NCI-H2029 (cell line): ENCODE measurements at places on chromosomes 1 and 21.

DNA sequence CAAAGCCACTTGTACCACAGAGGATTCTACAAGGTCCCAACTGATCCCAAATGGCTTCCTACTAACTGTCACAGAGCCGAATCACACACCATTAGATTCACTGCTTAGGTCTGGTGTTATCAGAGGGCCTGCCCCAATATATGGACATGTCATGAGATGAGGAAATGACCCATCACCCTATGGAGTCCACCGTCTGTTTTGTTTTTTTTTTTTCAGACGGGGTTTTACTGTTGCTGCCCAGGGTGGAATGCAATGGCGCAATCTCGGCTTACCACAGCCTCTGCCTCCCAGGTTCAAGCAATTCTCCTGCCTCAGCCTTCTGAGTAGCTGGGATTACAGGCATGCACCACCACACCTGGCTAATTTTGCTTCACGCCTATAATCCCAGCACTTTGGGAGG lies 83.8 kb upstream of the ETS2 start:
- DNase-seq = no peak

GRCh38 chr1:226711976-226712741 lies 26.9 kb downstream of the ITPKB start:
- DNase-seq = no peak

- no peak for DNase-seq
Measured at GRCh38 chr1:173864179-173864867, 3.5 kb downstream of the GAS5 start.

GRCh38 chr1:7375329-7375728 lies 395.8 kb upstream of the VAMP3 start:
- no peak for DNase-seq

GRCh38 chr1:157176016-157176415 lies 37.8 kb upstream of the ETV3 start:
- DNase-seq = no peak

GRCh38 chr1:19059773-19060172 lies 103.3 kb upstream of the IFFO2 start:
- DNase-seq = no peak

GRCh38 chr1:160196143-160196542 lies 5.8 kb downstream of the CASQ1 start:
- DNase-seq = no peak

- DNase-seq = no peak
Measured at GRCh38 chr21:43597052-43597451, 62.2 kb downstream of the HSF2BP start.

GRCh38 chr1:12166834-12167492 lies at the start of gene TNFRSF1B:
Gene TNFRSF1B, plus strand, starts transcription at chr1:12166991. Its CDS starts 101 bp downstream, at chr1:12167092.
- DNase-seq = no peak

DNA sequence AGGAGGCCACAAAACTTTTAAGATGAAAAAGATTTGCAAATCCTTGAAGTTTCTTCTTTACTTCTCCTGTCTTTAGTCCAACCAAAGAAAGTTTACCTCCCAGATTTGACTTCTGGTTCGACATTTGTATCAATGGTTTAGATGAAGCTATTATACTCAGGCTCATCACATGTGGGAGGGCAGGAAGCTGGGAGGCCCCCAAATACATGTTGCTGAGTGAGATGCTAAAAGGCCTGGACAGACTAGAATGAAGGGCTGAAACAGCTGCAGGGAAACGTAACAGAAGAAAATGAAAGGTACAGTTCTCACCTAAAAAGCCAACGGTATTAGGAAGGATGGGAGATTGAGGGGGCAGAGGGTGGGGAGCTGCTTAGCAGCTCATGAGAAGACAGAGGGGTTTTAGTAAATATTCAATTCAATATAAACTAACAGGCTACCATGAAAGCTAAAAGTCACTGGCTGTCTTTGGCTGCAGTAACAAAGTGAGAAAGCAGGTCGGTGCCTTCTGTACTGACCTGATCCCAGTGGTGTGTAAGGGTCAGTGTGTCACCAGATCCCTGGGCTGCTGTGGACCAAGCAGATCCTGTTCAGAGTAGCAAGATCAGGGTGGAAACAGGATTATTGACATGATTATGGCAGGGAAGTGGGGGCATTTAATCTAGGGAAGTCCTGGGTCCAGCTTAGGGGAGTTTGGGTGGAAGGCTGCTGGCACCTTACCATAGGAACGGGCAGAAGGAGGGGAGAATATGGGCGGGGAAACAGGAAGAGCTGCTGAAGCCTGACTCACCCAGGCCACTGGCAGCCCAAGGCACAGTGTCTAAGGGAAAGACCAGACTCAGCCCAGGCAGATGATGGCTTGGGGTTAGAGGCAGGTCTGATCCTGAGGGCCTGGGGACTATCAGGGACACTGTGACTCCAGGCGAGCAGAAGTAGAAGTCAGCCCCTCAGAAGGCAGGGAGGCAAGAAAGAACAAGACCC lies 60.4 kb downstream of the KCNN3 start:
- no peak for DNase-seq

DNA sequence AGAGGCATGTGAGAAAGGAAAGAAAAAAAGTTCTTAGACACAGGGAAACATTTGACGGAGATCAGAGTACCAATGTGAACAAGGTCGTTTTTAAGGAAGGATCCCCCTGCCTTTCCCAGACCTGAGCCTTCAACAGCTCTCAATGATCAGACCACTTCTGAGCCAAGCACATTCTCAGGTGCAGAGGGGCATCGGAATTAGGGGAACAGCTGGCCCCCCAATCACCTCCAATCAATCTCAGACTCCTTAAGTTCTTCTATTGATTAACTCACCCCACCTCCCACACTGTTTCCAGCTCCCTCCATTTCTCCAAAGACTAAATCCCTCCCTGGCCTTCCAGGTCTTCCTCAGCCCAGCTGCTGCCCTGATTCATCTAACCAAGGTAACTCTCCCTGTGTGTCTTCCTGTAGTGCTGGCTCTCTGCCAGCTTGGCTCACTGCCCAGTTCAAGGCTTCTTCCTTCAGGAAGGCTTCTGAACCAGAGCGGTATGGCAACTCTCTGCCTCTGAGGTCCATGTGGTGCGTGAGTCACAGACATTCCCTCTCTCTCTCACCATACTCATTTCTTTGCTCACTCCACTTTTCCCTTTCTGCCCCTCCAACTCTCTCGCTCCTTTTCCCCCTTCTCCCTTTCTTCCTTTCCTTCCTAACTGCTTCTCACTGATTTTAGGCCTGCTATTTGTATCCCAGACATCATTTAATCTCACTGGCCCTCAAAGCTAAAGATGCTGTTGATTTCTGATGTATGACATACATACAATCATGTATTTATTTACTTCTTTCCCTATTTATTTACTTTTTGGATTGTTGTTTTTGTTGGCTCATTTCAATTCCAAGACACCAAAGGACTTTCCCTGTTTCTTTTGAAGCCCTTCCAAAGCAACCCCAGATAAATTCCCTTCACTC lies 18.1 kb downstream of the CFAP45 start:
- DNase-seq = peak; percentile 94

DNA sequence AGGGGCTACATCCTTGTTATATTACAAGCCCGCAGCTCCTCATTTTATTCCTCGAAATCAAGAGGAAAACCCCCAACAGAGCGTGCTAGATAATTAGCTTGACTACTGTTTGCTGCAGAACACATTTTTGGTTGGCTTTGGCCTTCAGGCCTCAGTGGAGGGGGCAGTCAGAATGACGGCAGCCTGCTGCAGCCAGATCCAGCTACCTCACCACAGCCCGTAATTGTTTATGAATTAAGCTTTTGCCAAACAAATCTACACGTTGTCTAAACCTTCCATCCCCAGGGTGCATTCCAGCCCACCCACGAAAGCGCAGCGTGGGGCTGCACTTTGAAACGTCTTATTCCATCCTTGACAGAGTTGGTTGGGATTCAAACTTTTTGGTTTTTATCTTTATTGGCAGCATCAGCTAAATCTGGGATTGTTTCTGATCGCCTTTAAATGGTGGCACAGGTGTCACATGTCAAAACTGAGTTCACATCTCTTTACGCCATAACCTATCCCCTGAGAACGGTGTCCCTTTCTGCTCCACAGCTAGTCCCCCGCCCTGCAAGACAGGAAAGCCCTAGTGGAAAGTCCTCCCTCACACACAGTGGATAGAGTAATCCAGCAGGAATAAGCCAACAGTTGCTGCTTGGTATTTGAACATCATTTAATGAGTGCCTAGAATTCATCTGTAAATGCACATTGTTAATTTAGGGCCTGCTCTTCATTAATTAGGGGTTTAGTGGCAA lies 195.5 kb downstream of the LMO4 start:
- no peak for DNase-seq

DNA sequence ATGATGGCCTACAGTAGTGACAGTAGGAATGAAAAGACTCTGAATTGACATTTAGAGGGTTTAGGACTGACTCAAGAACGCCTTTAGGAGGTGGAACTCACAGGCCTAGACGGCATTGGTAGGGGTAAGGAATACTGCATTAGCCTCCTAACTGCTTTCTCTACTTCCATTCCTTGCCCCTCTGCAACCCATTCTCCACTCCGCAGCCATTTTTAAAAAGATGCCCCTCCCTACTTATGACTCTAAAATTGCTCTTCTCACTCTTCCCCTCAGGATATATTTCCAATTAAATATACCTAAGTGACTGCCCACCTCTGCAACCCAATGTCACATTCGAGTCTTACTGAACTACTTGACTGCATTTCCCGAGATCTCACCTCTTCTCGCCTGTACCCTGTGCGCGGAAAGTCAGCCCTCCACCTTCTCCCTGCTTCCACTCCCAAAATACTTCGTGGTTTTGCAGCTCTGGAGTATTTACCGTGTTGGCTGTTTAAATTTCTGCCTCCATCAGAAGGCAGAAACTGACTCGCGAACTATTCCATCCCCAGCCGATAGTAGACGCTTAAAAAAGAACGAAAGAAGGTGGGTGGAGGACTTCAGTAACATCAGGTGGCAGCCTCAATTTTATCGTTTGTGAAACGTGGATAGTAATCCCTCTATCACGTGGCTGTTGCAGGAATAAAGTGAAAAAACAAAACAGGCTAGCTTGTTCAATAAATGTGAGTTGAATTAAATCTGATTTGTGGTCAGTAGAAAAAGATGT lies 1.1 kb upstream of the YBX1 start:
- no peak for DNase-seq

- DNase-seq = no peak
Measured at GRCh38 chr21:25806060-25806459, 71.3 kb downstream of the GABPA start.

- DNase-seq = no peak
Measured at GRCh38 chr1:22861764-22862440, 110.8 kb downstream of the LACTBL1 start.

GRCh38 chr1:161207173-161207572 lies 5.0 kb downstream of the NDUFS2 start:
- no peak for DNase-seq

GRCh38 chr1:86273066-86273465 lies 116.5 kb upstream of the COL24A1 start:
- no peak for DNase-seq

DNA sequence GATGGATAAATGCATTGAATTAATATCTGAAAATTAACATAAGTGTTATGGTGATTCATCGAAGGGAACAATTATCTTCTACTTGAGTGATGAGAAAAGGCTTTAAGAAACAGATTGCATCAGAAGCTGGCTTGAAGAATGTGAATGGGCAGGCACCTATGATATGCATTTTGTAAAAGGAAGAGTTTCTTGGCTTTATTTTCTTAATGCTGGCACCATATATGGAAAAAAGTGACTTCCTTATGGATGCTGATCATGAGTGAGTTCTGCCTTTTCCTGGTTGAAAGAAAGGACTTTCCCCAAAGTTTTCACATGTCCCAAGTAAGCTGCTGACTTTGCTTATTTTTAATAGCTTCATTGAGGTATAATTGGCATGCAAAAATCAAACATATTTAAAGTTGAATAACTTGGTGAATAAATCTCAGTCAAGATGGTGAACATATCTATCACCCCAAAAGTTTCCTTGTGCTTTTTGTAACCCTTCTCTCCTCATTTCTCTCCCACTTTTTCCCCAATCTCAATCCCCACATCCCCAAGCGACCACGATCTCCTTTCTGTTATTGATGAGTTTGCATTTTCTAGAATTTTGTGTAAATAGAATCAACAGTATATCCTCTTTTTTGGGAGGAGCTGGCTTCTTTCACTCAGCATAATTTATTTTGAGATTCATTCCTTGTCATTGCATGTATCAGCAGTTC lies 74.2 kb downstream of the SPATA46 start:
- DNase-seq = no peak

DNA sequence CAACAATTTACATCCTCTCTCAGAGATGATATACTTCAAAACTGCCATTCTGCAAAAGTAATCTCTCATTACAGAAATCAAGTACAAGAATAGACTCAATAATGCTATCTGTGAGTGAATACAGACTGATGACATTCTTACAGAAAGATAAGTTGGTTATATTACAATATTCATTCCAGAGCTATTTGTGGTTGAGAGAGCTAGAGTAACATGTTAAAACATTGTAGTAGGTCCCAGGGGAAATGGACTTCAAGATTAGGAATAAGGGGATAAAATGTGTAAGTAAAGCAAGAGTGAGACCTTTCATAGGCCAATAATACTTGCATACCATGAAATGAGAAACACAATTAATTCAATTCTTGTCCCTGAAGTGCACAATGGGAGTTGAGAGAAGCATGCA lies 1.5 kb downstream of the F13B start:
- DNase-seq = no peak

DNA sequence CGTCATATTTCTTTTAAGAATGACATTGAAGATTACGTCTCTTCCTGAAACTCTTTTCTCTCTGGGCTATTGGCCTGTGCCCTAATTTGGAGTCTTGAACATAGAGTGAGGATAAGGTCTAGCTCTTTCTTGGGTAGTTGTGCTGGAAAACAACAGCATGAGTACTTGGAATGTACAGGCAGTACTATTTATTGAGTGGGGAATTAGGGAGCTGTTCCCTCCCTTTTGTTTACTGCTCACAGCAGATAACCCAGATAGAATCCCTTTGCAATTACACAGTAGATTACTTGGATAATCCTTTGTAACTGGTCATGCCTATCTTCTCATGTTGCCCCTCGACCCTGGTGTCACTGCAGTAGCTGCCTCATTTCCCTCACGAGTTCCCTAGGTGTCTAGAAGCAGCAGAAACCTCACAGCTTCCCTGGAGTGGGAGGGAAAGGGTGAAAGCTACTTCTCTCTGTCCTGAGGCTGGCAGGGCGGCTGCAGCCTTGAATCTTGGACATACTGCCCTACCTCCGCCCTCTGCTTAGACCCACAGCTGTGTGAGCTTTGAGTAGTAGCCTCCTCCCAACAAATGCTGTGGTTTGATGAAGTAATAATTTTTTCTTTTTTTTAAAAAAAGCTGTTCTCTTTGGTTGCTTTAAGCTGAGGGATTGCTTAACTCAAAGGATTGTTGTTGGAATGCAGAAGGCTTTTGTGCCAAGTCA lies 70.6 kb downstream of the FGGY start:
- no peak for DNase-seq

DNA sequence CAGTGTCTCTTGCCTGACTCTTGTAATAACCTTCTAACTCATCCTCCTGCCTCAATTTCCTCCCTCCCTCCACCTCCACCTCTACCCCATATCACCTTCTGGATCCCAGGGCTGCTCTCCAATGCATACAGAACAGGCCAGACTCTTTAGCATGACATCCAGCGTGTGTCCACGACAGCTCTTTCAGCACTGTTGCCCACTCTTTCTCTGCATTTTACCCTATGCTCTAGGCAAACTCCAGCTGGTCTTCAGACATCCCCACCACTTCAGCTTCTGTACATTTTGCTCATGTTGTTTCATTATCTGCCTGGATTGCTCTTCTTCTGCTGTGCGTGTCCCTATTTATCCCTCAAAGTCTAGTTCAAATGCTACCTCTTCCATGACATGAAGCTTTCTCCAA lies 4.8 kb downstream of the INKA2 start:
- DNase-seq = no peak

- DNase-seq = no peak
Measured at GRCh38 chr21:29991624-29992023, 51.8 kb upstream of the GRIK1 start.

GRCh38 chr21:46171996-46172862 lies 12.0 kb downstream of the SPATC1L start:
- DNase-seq = no peak
